AG08396 (cell line): ENCODE measurements at places on chromosomes 1 and 21.
A peak's percentile ranks its signal among the peaks of the same experiment; 100 is the strongest.

DNA sequence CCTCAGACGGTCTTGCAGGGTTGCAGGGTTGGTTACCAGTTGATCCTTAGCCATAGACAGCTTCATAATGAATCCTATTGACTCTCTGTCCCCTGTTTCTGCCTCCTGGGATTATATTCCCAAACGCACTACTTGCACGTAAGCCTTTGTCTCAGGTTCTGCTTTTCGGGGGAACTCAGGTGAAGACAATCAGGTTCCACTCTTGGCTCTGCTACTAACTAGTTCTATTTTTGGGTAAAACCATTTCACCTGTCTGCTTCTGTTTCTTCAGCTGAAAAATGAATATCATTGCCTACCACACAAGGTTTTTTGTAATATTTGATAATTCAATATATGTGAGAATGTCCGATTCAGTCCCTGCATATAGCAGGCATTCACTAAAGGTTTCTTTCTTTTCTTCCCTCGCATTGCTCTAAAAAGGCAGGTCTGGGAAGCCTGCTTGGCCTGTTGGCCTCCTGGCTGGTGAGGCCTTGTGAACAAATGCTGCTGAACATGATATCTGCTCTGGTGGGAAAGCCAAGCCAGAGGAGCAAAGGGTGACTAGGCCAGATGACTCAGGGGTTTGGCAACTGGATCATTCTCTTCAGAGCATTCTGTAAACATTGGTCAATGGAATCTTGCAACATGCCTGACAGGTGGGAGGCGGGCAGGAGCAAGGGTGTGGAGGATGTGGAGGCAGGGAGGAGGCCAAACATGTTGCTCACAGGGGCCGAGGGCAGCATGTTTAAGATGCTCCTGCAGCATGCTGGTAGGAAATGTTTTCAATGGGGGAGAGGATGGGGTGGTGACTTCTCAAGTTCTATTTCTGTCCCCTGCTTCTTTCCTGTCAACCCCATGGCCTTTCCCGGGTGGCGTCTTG, 23.8 kb downstream of the IER5 start:
- DNase-seq, result peak; percentile 93

DNA sequence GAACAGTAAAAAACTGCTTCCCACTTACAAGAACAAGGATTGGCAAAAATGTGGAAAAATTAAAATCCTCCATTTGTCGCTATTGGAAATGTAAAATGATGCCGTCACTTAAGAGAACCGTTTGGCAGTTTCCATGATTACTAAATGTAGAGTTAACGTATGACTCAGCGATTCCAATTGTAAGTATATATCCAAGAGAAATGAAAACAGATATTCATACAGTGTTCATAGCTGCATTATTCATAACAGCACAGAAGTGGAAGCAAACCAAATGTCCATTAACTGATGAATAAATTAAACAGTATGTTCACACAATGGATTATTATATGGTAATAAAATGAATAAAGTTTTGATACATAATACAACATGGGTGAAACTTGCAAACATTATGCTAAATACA, 971.0 kb downstream of the AMY1C start:
- DNase-seq, result no peak

- DNase-seq, result no peak
These were observed 3.6 kb downstream of the KIAA0040 start for GRCh38 chr1:175188936-175189335.

DNA sequence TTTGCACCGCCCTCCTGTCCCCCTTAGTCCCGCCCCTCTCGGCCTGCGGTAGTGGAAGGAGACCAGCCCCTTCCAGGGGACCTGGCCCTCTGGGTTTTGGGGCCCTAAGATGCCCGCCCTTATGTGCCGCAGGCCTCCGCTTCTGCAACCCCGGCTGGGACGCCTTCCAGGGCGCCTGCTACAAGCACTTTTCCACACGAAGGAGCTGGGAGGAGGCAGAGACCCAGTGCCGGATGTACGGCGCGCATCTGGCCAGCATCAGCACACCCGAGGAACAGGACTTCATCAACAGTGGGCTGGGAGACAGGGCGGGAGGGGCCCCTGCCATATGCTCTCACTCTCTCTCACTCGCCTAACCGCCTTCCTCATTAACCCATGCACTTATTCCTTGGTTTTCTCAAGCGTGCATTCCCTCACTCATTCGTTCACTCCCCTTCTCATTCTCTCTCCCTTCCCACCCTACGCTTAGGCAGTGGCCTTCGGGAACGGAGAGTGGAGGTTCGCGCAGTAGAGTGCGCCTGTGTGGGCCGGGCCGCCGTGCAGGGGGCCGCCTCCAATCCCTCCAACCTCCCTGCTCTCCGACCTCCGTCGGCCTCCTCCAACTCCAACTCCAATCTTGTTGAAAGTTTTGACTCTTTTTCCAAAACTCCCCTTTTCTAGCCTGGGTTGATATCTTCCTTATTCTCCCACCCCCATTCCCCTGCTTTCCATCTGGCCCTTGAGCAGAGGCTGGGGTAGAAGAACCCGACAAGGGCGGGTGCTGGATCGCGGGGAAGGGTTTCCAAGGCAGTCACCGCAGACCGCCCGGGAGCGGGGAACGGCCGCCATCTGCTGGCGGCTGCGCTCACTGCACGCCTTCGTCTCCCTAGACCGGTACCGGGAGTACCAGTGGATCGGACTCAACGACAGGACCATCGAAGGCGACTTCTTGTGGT, 15.2 kb downstream of the BCAN start:
- DNase-seq, result peak; percentile 91

- no peak for DNase-seq
These were observed 259.1 kb downstream of the DSCAM start for GRCh38 chr21:40587736-40588346.

GRCh38 chr1:66533804-66534740, at the start of gene SGIP1:
SGIP1 (plus strand) TSS chr1:66534153; CDS start chr1:66534359, 206 bp downstream.
- peak; percentile 74 for DNase-seq

GRCh38 chr1:71777094-71777493, 505.2 kb downstream of the NEGR1 start:
- DNase-seq, result no peak

GRCh38 chr1:21435646-21436487, 4.1 kb upstream of the NBPF3 start:
- no peak for DNase-seq

DNA sequence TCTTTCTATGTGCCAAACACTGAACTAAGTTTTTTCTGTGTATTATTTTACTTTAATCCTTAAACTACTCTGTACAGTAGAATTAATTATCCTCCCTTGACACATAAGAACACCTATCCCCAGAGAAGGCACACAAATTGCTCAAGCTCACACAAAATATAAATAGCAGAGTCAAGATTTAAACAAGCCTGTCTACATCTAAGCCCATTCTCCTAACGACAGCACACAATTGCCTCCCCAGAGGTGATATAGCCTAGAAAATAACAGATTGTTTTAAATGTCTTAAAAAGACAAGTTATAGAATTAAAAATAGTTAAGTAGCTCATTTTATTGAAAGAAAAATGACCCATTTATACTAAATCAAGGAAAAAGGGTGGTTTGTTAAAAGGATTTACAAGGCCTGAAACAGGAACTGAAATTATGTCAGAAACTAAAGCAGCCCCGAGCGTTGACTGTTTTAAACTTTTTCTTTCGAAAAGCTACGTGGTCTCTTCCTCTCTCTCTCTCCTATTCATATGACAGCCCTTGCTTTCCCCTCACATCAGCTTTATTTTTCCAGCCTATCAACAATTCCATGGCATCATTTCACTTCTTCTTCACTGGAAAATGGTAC, 30.5 kb downstream of the TNFSF18 start:
- no peak for DNase-seq

- no peak for DNase-seq
These were observed 143.4 kb downstream of the BARHL2 start for GRCh38 chr1:90573736-90574135.

GRCh38 chr21:15774590-15774989, 44.8 kb downstream of the USP25 start:
- DNase-seq, result no peak

GRCh38 chr1:200364091-200364759, 45.6 kb downstream of the ZNF281 start:
- DNase-seq, result no peak

GRCh38 chr1:175373786-175374623, 181.4 kb upstream of the KIAA0040 start:
- DNase-seq, result peak; percentile 17

GRCh38 chr21:43758111-43758641, 17.9 kb downstream of the CSTB start:
- no peak for DNase-seq

- DNase-seq, result no peak
These were observed 172.1 kb upstream of the ZRANB2 start for GRCh38 chr1:71252900-71253299.

GRCh38 chr1:110752941-110753725, 78.4 kb upstream of the KCNA3 start:
- no peak for DNase-seq

DNA sequence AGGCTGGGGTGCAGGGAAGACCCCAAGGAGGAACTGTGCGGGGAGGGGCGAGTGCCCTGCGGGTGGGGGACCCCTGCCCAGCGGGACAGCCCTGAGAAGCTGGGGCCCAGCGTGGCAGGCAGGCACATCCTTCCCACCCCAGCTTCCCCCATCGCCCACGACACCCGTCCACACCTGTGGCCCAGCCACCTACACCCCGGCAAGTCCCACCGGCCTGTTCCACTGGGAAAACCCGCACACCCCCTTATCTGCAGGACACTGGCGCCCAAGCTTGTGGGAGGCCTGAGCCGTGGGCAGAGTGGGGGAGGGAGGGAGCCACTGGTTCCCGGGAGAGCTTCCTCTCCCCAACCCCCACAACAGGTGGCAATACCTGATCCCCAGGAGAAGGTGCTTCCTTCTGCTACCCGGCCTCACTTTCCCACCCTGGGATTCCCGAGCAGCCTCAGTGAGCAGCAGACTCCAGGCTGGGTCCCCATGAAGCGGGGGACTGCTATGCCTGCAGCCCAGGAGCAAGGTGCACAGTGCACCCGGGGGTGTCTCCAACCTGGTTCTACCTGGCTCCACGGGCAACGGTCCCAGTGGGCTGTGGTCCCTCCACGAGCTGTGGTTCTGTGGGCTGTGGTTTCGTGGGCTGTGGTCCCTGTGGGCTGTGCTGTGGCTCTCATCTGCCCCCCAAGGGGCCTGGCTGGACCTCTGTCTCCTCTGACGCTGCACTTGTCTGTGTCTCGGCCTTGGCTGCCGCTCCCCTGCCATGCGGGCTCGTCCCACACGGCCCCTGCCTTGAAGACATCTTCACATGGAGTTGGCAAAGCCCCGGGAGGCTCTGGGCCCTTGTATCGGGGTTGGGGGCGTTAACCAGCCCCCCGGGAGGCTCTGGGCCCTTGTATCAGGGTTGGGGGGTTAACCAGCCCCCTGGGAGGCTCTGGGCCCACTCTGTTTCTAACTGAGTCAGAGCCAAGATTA, 37.8 kb upstream of the POFUT2 start:
- DNase-seq, result no peak

GRCh38 chr1:73097917-73098316, 815.6 kb upstream of the NEGR1 start:
- no peak for DNase-seq

- peak; percentile 60 for DNase-seq
These were observed 102.8 kb downstream of the CASZ1 start for GRCh38 chr1:10693497-10694273.

GRCh38 chr21:46069166-46069565, 28.7 kb upstream of the COL6A2 start:
- DNase-seq, result no peak

DNA sequence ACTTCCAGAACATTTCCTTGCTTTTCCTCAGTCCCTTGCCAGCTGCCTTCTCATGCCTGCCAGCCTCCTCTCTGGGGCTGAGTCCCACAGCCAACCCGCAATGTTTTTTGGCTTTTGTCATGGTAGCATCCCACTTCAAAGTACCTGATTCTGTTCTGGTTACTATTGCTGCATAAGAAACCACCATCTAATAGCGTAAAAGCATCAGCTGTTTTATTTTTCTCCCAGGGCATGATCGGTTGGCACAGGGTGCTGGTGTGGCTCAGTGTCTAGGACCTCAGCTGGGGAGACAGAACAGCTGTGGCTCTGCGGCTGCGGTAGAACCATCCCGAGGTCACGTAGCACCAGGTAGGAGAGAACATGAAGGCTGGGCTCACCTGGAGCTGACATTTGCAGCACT, 8.9 kb upstream of the PRMT2 start:
- DNase-seq, result no peak

- DNase-seq, result no peak
These were observed 12.3 kb downstream of the ZRANB2 start for GRCh38 chr1:71068325-71069240.
